ENCODE measurements at places on chromosomes 5 and 9. TPM values are rescaled to one million over a fixed set of nuclear protein-coding genes. Genes with fewer than 3 reads are reported as not detected.

DNA sequence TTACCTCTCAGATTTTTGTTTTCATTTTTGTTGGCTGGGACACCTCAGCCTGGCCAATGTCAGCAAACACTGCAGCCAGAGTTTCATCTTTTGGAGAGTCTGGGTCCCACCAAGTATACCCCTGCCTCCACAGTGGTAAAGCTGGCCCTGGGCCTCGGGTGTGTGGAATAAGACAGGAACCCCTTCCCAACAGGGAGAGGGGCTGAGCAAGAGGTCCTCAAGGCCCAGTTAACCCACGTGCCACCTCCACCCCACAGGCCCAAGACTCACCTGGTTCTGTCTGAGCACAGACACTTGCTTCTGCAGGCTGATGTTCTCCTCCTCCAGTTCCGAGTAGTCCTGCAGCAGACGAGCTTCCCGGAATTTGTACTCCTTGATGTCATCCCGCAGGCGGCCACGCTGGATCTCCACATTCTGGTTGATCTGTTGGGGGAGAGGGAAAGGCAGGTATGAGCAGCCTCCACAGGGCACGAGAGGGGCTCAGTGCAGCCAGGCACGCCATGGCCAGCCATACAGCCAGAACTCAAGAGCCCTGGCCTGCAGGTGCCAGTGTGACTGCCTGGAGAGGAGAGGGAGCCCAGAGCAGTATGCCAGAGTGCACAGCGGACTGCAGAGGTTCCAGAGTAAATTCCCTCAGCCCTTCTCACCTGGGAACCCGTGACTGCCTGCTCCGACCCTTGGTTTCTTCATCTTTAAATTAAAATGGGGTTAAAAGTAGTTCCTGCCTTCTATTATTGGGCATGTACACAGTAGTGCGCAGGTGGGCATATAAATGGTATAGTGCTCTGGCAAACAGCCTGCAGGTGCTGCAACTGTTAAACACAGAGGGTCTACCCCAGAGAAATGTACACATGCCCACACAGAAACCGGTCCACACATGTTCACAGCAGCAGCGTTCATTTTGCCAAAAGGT lies 42.0 kb downstream of the BICD2 start:
- H3K27me3 ChIP-seq, result no peaks in the 10 kb centered on the region
- peaks cover 64% of the 10 kb centered on the region for H3K36me3 ChIP-seq
- H3K27ac ChIP-seq, result peak overlapping the region; percentile 57
- peaks cover 40% of the 10 kb centered on the region for H3K4me1 ChIP-seq

DNA sequence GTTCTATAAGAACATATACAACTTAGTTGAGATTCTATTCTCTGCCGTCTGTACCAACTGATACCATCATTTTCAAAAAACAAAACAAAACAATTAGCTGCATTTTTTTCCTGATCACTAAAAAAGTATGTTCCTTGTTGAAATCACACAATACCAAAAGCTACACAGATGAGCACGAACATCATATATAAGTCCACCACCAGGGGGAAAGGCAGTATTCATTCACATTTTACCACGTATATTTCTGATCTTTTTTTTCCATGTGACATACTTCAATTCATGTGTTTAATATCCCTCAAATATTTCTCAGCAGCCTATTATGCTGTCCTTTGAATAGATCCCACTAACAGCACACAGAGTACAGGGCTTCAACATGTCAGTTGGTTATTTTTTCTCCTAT lies 40.6 kb downstream of the IRX2 start:
- H3K36me3 ChIP-seq, result no peaks in the 10 kb centered on the region
- DNase-seq, result no peak
- no peak overlapping the region for H3K4me3 ChIP-seq
- H3K27ac ChIP-seq, result no peak overlapping the region

The KIAA1958 gene
- total RNA-seq, result 14.1 TPM

The NDST1 gene
- 117 TPM for total RNA-seq

DNA sequence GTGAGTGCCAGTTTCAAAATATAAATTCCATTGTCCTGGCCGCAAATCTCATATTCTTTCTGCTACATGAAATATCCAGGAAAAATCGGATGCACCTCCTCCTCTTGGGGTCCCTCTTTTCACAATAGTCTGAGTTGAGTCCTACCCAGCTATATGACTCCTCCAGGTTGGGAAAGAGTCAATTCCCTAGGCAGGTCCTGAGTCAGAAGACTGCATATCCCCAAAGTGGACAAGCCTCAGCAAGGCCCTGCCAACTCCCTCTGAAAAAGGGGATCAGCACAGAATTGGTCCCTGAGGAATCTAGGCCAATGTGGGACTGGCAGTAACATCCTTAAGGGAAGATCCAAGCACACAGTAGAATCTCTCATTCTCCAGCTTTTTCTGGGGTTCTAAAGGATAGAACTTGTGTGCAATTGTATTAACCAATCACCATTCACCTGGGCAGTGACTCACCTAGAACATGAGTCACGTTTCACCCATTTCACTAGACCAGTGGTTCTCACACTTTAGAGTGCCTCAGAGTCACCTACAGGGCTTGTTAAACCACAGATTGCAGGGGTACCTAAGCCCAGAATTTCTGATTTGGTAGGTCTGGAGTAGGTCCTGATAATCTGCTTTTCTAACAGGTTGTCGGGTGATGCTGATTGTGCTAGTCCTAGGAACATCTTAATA lies 44.7 kb upstream of the TMEM215 start:
- H3K4me3 ChIP-seq, result no peak overlapping the region
- no peaks in the 10 kb centered on the region for H3K27me3 ChIP-seq
- H3K4me1 ChIP-seq, result no peaks in the 10 kb centered on the region
- no peaks in the 10 kb centered on the region for H3K36me3 ChIP-seq
- DNase-seq, result no peak
- no peak overlapping the region for H3K27ac ChIP-seq

DNA sequence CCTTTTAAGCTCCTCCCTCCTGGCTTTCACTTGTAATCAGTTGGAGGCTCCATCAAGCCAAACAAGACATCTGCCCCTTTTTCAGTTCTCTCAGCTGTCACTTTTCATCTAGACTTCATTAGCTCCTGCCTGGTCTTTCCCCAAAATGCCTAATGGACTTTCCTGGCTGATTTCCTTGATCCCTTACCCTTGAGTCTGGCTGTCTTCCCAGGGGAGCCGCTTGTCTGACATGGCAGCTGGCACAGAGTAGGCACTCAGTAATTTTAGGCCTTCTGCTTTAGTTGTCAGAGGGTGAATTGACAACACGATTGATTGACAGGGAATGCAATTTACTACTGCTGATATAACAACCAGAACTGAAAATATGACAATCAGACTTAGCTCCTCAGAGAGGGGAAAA lies 2.1 kb downstream of the C9orf153 start:
- H3K4me3 ChIP-seq, result no peak overlapping the region
- no peaks in the 10 kb centered on the region for H3K36me3 ChIP-seq
- DNase-seq, result no peak
- no peak overlapping the region for H3K27ac ChIP-seq
- no peaks in the 10 kb centered on the region for H3K27me3 ChIP-seq
- no peaks in the 10 kb centered on the region for H3K4me1 ChIP-seq

The QRFP gene
- total RNA-seq, result not detected

The CERCAM gene
- 11.2 TPM for total RNA-seq

GRCh38 chr5:62260513-62260912 lies 45.5 kb upstream of the KIF2A start:
- no peaks in the 10 kb centered on the region for H3K36me3 ChIP-seq
- H3K27ac ChIP-seq, result no peak overlapping the region
- no peak overlapping the region for H3K4me3 ChIP-seq
- H3K4me1 ChIP-seq, result no peaks in the 10 kb centered on the region
- no peak for DNase-seq
- H3K27me3 ChIP-seq, result no peaks in the 10 kb centered on the region

GRCh38 chr5:150327139-150327538 lies 24.4 kb upstream of the ARSI start:
- no peaks in the 10 kb centered on the region for H3K27me3 ChIP-seq
- DNase-seq, result no peak
- no peaks in the 10 kb centered on the region for H3K36me3 ChIP-seq
- H3K4me1 ChIP-seq, result no peaks in the 10 kb centered on the region

The SLC28A3 gene
- 0.15 TPM for total RNA-seq

DNA sequence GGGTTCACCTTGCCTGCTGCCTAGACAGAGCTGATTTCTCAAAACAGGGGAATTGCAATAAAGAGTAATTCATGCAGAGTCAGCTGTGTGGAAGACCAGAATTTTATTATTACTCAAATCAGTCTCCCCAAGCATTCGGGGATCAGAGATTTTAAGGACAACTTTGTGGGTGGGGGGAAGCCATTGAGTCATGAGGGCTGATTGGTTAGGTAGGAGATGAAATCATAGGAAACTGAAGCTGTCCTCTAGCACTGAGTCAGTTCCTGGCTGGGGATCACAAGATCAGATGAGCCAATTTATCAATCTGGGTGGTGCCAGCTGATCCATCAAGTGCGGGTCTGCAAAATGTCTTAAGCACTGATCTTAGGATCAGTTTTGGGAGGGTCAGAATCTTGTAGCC lies 159.1 kb upstream of the MAP1B start:
- H3K4me1 ChIP-seq, result no peaks in the 10 kb centered on the region
- no peaks in the 10 kb centered on the region for H3K36me3 ChIP-seq
- no peak overlapping the region for H3K4me3 ChIP-seq
- H3K27ac ChIP-seq, result no peak overlapping the region
- no peaks in the 10 kb centered on the region for H3K27me3 ChIP-seq
- no peak for DNase-seq

The TLX3 gene
- total RNA-seq, result not detected

The MARCOL gene
- total RNA-seq, result not detected

The ZNG1E gene
- 41.3 TPM for total RNA-seq

DNA sequence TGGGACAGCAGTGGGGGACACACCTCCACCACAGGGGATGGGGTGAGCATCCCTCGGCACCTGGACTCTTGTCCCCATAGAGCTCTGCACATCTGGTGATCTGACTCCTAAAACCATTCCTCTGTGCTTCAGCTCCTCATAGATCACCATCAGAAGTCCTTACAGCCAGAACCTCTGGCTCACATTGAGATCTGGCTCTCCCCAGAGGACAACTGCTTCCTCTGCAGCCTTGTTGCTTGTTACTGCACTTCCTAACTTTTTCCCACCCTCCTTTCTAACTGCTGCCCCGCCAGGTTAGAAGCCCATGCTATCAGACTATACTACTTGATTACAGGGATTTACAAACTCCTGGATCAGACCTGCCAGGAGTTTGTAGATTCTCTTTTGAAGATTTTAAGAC lies 64.5 kb downstream of the ARSB start:
- DNase-seq, result no peak
- no peaks in the 10 kb centered on the region for H3K36me3 ChIP-seq
- no peaks in the 10 kb centered on the region for H3K27me3 ChIP-seq
- H3K4me3 ChIP-seq, result no peak overlapping the region

DNA sequence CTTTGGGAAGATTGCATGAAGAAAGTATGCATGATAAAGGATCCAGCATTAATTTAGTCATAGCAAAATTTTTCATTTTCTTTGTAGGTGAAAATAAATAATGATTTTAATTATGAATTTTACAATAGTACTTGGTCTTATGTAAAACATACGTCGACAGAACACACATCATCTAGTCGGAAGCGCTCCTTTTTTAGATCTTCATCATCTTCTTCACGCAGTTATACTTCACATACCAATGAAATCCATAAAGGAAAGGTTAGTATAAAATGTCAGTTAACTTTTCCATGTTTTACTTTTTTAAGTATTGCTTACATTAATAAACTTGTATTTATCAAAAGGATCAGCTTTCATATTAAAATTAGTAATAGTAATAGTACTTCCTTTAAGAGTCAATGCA lies 35.8 kb downstream of the C7 start:
- H3K4me3 ChIP-seq, result no peak overlapping the region
- H3K36me3 ChIP-seq, result peaks cover under 1% of the 10 kb centered on the region
- H3K27ac ChIP-seq, result no peak overlapping the region
- H3K27me3 ChIP-seq, result peaks cover 4% of the 10 kb centered on the region

The SCGB3A1 gene
- total RNA-seq, result 1,318 TPM

The MYORG gene
- 4.8 TPM for total RNA-seq

The SLC46A2 gene
- total RNA-seq, result 13.7 TPM

All from lower lobe of right lung (tissue), 2 donors.